ENCODE measurements at places on chromosomes 7 and 10. TPM values are rescaled to one million over a fixed set of nuclear protein-coding genes. Genes with fewer than 3 reads are reported as not detected.

GRCh38 chr7:117982071-117983055, 109.1 kb upstream of the CTTNBP2 start:
- DNase-seq = no peak

DNA sequence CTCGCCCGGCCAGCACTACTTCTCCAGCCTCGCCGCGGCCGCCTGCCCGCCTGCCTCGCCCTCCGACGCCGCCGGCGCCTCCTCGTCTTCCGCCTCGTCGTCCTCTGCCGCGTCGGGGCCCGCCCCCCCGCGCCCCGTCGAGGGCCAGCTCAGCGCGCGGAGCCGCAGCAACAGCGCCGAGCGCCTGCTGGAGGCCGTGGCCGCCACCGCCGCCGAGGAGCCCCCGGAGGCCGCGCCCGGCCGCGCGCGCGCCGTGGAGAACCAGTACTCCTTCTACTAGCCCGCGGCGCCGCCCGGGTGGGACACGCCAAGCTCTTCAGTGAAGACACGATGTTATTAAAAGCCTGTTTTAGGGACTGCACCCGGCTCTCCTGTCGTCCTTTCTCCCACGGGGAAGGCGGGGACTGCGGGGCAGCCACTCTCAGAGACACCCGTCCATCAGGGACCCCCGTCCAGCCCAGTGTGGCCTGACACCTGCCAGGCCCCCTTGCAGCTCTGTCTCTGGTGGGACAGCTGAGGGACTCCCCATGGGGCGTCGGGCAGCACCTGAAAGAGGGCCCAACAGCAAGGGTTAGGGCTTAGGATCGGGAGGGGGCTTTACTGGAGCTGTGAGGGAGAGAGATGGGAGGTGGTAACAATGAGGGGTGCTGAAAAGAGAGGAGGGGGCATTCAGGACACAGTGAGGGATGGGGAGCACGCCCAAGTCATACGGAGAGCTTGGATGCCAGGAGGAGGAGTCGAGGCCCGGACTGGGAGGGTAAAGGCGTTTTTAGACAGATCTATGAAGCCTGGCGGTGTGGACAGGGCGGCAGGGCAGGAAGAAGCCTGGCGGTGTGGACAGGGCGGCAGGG, 34.7 kb downstream of the SPDYE6 start:
- DNase-seq = no peak

- DNase-seq = no peak
Measured at GRCh38 chr10:80670774-80671173, 133.1 kb downstream of the SH2D4B start.

- no peak for DNase-seq
Measured at GRCh38 chr10:80261316-80262030, 28.0 kb downstream of the MAT1A start.

DNA sequence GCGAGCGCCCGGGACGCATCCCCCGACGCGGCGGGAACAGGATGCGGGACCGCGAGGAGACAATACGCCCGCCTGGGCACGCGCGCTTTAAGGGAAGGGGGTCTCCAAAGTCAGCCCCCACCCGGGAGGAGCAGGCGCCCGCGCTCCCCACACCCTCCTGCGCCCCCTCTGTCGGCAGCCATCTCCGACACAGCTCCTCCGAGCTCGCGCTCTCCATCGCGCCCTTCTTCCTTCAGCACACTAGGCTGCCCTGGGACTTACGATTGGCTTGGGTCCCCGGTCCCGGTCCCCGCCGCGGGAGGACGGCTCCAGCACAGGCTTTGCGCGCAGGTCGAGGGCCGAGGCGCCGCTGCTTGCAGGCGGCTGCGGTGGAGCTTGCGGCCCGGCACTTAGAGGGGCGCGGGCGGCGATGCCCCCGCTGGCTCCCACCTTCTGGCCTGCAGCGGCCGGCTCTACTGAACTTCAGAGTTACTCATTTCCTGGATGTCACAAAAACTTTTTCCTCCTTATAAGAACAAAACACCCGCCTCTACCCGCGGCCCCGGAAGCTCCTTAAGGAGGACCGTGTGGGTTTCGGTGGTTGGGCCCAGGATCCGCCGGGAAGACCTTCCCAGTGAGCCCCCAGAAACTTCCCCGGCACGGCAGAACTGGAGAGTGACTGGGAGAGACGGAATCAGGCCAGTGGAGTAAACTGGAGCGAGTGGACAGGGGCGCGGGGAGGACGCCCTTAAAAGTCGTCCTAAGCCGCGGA, at the start of gene ITPRIP:
Gene ITPRIP (minus strand): TSS at position 481 of the 751 bp plus-strand sequence. CDS start 22,414 bp downstream, outside the sequence.
- no peak for DNase-seq

DNA sequence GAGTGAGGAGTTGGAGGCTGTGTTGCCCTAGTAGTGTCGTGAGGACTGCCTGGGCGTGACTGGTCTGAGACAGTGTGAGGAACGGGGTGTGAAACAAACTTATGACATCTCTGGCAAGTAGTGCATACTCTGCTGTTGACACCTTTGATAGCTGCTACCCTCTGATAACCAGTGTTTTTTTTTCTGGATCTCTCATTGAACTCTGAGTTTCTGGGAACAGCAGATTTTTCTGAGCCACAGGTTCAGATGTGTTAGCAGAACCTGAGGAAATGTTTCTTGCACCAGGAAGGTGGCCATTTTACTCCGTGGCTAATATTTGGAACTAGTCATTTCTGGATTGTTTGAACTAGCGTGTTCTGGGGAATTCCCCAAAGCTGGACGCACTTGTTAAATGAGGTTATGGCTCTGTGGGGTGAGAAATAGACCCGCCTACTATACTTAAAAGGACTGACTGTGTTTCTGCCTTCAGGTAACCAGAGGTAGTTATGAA, 52.9 kb downstream of the AUTS2 start:
- DNase-seq = no peak

GRCh38 chr7:37112876-37113275, 335.8 kb downstream of the ELMO1 start:
- DNase-seq = no peak

- no peak for DNase-seq
Measured at GRCh38 chr10:70175516-70175915, 5.2 kb upstream of the SAR1A start.

- no peak for DNase-seq
Measured at GRCh38 chr10:27359792-27360355, 119.3 kb upstream of the ACBD5 start.

- no peak for DNase-seq
Measured at GRCh38 chr10:123141791-123142700, 5.9 kb upstream of the HMX2 start.

- DNase-seq = no peak
Measured at GRCh38 chr7:1137517-1138167, 22.4 kb downstream of the ZFAND2A start.

DNA sequence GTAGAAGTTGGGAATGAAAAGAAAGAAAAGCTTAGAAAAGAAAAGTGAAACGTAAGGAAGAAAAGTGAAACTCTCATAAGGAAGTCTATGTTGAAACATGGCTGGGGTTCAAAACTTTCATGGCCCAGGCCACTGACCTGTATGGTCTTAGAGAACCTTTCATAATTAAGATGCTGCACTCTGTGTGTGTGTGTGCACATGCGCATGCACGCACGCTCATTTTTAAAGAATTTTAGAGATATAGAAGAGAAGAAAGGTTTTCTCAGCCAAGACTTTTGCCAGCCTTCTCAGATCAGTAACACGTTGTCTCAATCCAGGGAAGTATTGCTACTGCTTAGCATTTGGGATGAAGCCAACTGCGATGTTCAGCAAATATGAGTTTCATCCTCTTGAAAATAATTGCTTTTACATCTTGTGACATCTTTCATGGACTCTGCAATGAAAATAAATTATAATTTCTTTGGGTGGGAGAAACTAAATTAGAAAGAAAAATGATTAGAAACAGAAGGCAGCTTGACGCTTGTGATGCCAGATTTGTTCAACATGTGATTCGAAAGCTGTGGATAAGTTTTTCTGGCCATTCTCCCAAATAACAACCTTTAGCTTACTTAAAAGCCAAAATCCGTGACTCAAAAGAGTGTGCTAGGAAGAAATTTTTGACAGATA, 16.2 kb upstream of the SLC26A4 start:
- no peak for DNase-seq

DNA sequence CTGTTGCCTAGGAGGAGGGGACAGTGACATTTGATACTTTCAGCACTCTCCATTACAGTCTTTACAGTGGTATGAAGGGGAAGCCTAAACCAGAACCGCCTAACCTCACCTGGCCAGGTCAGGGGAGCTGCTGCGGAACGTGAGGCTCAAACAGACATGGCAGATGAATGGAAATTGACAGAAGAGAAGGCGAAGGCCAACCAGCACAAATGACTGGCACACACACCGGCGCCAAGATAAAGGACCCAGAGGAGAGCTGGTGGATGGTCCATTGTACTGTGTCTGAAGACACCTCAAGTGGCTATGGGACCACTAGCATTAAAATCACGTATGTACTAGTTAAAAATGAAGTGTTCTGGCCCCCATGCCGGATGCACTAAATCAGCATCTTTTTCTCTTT, 53.0 kb downstream of the JCAD start:
- DNase-seq = no peak

- DNase-seq = no peak
Measured at GRCh38 chr10:90269699-90270098, 568.3 kb downstream of the KIF20B start.

DNA sequence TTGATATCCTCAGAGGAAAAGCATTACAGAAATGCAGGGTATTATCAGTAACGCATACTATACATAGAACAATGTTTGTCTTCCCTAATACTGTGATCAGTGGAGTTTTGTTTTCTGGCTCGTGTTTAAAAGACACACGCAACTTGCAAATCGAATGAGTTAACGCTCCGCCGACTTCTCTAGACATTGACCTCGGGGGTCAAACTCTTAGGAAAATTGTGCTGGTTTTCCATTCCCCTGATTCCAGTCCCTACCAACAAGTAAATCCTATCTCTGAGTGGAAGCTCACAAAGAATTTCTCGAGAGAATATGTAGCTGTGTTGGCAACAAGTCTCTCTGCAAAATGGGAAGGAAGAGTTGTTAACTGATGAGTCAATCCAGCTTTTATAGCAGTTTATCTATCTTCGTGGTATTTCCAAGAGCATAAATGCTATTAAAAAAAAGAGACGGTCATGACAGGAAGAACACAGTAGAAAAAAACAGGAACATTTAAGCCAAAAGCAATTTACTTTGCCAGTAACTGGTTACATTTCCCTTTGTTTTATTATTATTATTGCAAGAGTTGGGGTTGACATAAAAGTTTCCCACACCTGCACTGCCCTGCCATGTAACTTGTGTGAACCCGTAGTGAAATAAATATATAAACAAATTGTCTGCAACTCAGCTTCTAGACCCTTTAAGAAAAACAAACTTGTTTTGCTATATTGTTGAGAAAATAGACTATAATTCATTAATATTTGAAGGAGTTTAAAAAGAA, 144.4 kb downstream of the ARID5B start:
- peak; percentile 67 for DNase-seq

DNA sequence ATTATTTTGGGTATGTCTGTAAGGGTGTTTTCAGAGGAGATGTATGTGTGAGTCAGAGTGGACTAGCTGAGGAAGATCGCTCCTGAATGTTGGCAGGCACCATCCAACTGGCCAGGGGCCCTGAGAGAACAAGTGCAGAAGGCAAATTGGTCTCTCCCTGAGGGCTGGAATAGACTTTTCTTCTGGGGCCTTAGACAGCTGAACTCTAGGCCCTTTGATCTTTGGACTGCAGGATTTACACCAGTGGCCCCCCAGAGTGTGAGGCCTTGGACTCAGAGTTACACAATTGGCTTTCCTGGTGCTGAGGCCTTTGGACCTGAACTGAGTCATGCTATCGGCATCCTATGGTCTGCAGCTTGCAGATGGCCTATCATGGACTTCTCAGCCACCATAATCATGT, 217.2 kb downstream of the REEP3 start:
- DNase-seq = no peak

- DNase-seq = no peak
Measured at GRCh38 chr7:156475666-156476065, 164.9 kb upstream of the RNF32 start.

GRCh38 chr10:5831446-5831782, 18.2 kb upstream of the GDI2 start:
- no peak for DNase-seq

GRCh38 chr7:13060173-13060572, 372.7 kb downstream of the ARL4A start:
- DNase-seq = no peak

DNA sequence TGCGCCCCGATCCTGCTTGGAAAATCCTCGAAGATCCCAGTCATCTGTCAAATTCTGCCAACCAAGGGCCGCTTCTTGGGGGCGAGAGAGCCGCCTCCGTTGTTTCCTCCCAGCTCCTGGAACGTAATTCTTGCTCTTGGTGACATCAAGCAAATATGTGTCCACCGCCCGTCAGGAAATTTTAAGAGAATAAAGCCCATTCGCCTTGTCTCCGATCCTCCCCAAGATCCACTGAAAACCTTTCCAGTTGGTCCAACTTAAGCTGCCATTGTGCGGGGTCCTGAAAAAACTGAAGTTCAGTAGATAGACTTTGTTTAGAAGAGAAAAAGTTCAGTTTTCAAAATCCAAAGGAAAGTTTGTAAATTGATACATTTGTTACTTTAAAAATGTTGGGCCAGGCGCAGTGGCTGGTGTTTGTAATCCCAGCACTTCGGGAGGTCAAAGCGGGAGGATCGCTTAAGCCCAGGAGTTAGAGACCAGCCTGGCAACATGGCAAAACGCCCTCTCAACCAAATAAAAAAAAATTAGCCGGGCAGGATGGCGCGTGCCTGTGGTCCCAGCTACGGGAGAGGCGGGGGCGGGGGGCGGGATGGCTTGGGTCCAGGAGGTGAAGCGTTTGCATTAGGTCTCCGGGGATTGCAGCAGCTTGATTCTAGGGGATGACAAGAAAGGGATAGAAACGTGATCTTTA, 1.0 kb upstream of the ZNF800 start:
- no peak for DNase-seq

DNA sequence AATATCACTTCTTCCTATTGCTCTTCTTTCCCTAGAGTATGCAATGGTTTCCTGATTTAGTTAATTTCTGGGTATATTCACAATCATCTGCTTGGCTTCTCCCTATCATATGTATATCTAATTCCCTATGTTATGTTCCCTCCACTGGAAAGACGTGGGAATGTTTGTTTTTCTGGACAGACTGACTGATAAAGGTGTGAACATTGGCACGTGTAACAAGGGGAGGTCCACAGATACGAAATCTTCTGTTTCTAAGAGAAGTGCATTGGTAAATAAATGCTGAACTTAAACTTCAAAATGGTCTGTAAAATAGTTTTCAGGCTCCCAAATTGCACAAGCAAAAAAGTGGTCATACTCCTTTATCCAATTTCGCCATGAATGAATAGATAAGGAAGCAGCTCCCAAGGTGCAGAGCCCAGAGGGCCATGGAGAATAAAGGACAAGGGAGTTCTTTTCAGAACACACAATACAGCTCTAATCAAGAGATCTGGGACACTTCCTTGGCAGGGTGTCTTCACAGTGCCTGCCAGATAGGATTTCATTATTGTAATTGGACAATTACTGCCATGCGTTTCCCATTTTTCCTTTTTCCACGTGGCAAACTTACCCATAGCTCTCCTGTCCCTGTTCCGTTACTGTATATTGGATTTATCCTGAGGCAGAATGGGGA, 141.9 kb downstream of the RNF133 start:
- DNase-seq = no peak

- DNase-seq = no peak
Measured at GRCh38 chr7:47782792-47783191, 165.5 kb downstream of the PKD1L1 start.

GRCh38 chr7:50791938-50792341, 9.2 kb upstream of the GRB10 start:
- no peak for DNase-seq

Gene RBM20
- 13.5 TPM for polyA plus RNA-seq

Gene TUBB8
- not detected for polyA plus RNA-seq

Gene LRIT1
- polyA plus RNA-seq = not detected

Gene PPP1R17
- not detected for polyA plus RNA-seq

Gene SRI
- polyA plus RNA-seq = 79.2 TPM

Gene SEMA3C
- polyA plus RNA-seq = 139 TPM

Gene TAC1
- polyA plus RNA-seq = 1.1 TPM

Gene P4HA1
- 46.6 TPM for polyA plus RNA-seq

Gene MKLN1
- 21.6 TPM for polyA plus RNA-seq

Gene TBRG4
- 41.2 TPM for polyA plus RNA-seq

Gene NCF1
- polyA plus RNA-seq = 2.2 TPM

Gene ZNF25
- polyA plus RNA-seq = 14.0 TPM

Data from forelimb muscle (tissue), 1 donor.